Activated T-cell treated with anti-CD3 and anti-CD28 coated beads, Interleukin-2, amount 50 U/mL, for 1 hour (primary cell): ENCODE measurements at places on chromosomes 7 and 10.

- DNase-seq, result no peak
Measured at GRCh38 chr10:59107147-59107546, 69.3 kb upstream of the PHYHIPL start.

GRCh38 chr10:52106899-52107298 lies 207.2 kb upstream of the DKK1 start:
- no peak for DNase-seq

DNA sequence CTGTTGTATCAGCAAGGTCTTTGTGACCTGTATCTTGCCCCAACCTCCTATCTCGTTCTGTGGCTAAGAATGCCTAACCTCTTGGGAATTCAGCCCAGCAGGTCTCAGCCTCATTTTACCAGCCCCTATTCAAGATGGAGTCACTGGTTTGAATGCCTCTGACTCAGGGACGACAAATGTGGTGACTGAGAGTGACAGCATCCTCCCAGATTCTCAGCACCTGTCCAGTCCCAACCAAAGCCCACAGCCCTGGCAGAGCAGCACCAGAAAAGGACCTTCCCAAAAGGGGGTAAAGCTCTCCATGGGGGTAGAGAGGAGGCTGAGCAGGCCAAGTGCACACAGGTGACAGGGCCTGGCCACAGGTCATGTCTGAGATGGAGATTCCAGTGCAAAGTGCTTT lies 35.4 kb upstream of the GPAM start:
- DNase-seq, result no peak

DNA sequence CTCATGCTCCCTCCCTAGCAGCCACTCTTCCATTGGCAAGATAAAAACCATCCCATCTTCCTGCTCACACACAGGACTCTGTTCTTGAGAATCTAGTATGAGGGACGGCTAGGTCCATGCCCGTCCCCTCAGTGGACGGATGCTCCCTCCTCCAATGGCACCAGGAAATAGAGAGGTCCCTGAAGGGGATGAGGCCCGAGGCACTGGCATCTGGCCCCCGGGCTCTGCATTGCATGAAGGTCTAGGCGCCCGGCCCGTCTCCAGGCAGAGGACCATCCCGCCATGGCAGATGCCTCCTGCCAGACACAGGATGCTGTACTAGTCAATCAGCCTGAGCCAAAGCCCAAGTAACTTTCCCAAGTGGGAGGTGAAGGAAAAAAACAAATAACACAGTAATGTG lies 15.0 kb downstream of the PRKAG2 start:
- DNase-seq, result no peak

DNA sequence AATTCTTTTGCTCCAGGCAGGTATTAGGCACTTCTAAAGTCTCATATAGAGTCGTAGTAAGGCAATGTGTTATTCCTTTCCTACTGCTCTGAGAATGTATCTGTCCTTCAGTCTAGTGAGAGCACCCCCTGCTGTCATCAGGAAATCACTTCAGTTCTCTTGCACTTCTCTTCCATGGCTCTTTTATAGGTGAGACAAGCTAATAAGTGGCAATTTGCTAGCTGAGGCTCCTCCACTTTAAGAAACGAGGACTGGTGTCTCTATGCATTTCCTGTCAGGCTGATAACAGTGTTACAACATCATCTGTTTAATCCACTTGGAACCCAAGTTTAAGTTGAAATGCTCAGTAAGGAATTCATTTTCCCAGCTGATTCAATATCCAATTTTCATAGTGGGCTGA lies 350.6 kb downstream of the TFEC start:
- no peak for DNase-seq

- peak; percentile 29 for DNase-seq
Measured at GRCh38 chr10:49254556-49255318, 44.2 kb upstream of the C10orf71 start.

- DNase-seq, result no peak
Measured at GRCh38 chr7:134941952-134942351, 44.4 kb upstream of the AGBL3 start.

- DNase-seq, result no peak
Measured at GRCh38 chr10:97601268-97602215, 12.0 kb downstream of the C10orf62 start.

- DNase-seq, result no peak
Measured at GRCh38 chr10:76282061-76283025, 850.9 kb downstream of the LRMDA start.

- no peak for DNase-seq
Measured at GRCh38 chr10:42940487-42941294, 136.2 kb upstream of the RET start.

DNA sequence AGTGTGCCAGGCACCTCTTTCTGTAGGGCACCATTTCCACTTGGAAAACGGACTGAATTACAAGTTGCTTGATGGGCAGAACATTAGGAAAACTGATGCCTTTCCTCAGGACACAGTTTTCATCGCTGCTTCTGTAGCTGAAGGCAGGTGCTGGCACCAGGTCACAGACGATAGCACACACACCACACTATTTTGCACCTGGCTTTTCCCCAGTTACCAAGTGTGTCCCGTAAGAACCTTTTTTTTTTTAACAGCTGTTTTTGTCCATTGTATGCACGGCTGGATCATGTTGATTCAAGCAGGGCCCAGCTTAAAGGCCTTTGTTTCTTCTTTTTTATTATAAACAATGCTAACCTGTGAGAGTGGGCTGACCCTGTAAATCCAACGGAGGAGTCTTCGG lies 1.3 kb upstream of the GET4 start:
- DNase-seq, result no peak

DNA sequence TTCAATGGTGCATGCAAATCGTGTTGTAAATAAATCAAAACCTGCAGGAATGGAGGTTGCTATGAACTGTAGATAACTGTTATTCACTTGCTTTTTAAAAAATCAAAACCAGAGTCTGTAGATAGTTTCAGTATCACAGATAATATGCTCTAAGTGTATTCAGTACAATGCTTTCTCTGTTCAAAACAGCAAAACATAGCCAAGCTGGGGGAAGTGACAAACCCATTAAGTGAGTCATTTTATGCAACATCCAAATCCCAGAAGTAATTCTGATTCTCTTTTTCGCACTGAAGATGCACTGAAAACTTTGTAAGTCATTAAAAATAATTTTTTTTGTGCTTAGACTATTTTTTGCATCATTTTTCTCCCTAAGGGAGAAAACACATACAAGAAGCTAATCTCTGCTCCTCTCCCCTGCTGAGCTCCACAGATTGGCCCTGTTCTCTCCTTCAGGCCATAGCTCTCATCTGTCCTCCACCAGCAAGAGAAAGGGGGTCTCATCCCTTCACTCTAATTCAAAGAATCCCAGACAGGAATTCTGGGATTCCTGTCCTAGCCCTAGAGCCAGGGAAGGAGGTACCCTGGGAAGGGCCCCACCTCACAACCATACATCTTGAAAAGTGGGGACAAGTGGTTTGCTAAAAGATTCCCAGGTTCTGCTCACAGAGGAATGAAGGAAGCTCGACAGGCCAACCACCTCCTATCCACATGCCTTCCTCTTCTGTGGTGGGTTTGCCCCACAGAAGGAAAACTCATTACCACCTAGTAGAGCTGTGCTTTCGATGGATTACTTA lies 4.9 kb downstream of the PRTFDC1 start:
- DNase-seq, result no peak

- no peak for DNase-seq
Measured at GRCh38 chr7:28297801-28298459, 114.4 kb upstream of the CREB5 start.

- no peak for DNase-seq
Measured at GRCh38 chr10:96758423-96758822, 38.1 kb upstream of the PIK3AP1 start.

DNA sequence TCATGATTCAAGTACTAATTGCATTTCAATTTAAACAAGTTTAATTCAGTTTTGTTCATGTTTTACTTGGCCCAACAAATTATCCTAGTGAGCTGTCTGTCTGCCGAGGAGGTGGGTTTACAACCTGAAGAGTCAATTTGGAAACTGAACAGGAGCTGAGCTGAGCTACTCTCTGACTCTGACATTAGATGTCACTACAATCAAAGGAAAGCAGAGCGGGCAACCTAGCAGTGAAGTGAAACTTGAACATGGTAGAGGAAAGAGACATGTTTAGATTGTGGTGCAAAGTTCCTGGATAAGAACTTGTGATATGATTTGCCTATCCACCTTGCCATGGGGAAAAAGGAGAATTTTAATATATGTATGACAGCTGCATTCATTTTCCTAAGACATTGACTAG lies 9.6 kb upstream of the AGR3 start:
- no peak for DNase-seq

DNA sequence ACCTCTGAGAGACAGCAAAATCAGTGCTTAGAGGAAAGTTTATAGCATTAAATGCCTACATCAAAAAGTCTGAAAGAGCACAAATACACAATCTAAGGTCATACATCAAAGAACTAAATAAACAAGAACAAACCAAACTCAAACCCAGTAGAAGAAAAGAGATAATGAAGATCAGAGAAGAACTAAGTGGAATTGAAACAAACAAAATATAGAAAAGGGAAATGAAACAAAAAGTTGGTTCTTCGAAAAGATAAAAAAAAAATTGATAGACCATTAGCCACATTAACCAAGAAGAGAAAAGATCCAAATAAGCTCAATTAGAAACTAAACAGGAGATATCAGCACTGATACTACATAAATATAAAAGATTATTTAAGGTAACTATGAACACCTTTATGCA lies 280.0 kb upstream of the NRG3 start:
- DNase-seq, result no peak

DNA sequence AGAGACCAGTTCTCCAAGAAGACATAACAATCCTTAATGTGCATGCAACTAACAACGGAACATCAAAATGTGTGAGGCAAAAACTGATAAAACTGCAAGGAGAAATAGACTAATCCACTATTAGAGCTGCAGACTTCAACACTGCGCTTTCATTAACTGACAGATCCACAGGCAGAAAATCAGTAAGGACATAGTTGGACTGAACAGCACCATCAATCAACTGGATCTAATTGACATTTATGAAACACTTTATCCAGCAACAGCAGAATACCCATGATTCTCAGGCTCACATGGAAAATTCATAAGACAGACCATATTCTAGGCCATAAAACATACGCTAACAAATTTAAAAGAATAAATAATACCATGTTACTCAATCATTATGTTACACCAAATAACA lies 21.6 kb upstream of the ATP6V0A4 start:
- no peak for DNase-seq

- DNase-seq, result no peak
Measured at GRCh38 chr7:51369746-51370145, 53.1 kb upstream of the COBL start.

DNA sequence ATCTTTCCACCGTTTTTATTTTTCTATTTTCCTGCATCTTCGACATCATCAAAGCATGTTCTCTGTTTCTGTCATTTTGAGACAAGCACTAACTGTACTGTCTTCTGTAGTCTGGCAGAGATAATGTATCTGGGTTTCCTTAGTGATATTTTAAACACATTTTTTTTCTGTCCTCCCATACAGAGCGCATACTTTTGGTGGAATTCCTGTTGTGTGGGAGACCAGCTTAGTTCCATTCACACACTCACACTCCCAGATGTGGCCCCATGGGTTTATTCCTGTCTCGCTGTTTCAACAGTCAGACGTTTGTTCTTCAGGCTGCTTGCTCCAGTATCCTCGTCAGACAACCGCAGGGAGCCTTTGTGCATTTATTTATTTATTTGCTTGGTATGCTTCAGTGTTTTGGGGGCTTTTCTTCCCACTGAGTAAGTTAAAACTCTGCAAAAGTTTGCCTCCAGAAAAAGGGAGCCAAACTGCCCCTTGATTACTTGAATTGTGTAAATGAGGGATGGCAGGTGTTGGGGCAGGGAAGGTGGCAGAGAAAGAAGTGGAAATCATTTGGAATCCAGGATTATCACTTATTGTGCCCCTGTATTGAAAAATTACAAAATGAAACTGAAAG lies 456.8 kb upstream of the KLF6 start:
- no peak for DNase-seq

DNA sequence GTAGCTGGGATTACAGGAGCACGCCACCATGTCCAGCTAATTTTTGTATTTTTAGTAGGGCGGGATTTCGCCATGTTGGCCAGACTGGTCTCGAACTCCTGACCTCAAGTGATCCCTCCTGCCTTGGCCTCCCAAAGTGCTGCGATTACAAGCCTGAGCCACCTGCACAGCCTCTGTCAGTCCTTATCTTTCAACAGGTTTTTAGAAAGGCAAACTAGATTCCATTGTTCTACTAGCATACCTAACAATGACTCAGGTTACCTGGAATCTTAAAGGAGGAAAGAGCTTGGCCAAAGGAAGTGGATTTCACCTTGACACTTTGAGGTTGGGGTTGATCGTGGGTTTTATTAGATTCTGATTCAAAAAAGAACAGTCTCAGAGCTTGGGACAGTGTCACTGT lies 3.2 kb downstream of the ABCC2 start:
- DNase-seq, result no peak

- no peak for DNase-seq
Measured at GRCh38 chr7:102040569-102040968, 223.1 kb downstream of the CUX1 start.

DNA sequence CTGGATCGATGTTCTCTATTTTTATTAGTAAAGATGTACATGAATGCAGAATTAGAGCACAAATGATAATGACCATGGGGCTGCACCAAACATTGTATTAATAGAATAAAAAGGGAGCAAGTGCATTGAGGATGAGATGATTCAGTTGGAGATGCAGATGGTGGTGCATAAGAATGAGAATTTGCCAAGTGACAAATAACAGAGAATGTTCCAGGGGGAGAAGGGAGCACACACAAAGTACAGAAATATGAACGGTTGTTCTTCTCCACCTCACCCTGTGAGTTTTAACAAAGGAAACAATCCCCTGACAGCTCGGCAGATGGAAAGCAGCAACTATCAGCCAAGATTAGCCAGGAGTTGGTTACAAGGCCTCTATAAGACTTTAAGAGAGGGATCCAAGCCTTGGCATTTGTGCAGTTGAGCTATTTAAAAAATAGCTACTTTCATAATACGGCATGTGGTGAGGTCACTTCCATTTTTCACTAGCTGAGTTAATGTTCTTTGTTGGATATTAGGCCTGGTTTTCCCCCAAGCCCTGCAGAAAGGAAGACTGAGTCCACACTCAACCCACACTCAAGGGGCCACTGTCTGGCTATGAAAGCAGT lies 462.5 kb downstream of the TNS3 start:
- DNase-seq, result no peak

DNA sequence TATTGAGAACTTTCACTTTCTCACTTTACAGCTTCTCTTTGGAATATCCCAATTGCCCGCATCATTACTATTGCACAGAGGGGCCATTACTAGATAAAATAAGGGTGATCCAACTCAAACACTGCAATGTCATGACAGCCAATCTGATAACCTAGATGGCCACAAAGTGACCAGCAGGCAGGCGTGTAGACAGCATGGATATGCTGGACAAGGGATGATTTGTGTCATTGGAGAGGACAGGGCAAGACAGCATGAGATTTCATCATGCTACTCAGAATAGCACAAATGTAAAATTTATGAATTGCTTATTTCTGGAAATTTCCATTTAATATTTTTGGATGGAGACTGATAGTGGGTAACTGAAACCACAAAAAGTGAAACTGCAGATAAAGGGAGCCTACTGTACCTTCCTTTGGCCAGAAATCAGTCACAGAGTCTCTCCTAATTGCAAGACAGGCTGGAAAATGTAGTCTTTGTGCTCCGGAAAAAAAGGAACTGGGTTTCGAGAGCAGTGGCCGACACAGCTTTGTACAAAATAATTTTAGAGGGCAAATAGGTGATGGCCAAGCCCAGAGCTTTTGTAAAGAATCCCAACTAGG lies 6.1 kb upstream of the GSDME start:
- no peak for DNase-seq

GRCh38 chr7:16838891-16839290 lies 34.1 kb upstream of the AGR2 start:
- DNase-seq, result no peak
